Psoas muscle (tissue), 8 donors: ENCODE measurements at places on chromosomes 5 and 9. TPM values are rescaled to one million over a fixed set of nuclear protein-coding genes. Genes with fewer than 3 reads are reported as not detected.

Gene CXCL14
- polyA plus RNA-seq = 21.0 TPM

- peak; percentile 79 for DNase-seq
- H3K4me1 ChIP-seq = peaks cover 31% of the 10 kb centered on the region
- H3K4me3 ChIP-seq = peak overlapping the region; percentile 78
- H3K27ac ChIP-seq = peak overlapping the region; percentile 98
- H3K36me3 ChIP-seq = no peaks in the 10 kb centered on the region
These were observed 1.0 kb upstream of the RXRA start for GRCh38 chr9:134325096-134325812.

DNA sequence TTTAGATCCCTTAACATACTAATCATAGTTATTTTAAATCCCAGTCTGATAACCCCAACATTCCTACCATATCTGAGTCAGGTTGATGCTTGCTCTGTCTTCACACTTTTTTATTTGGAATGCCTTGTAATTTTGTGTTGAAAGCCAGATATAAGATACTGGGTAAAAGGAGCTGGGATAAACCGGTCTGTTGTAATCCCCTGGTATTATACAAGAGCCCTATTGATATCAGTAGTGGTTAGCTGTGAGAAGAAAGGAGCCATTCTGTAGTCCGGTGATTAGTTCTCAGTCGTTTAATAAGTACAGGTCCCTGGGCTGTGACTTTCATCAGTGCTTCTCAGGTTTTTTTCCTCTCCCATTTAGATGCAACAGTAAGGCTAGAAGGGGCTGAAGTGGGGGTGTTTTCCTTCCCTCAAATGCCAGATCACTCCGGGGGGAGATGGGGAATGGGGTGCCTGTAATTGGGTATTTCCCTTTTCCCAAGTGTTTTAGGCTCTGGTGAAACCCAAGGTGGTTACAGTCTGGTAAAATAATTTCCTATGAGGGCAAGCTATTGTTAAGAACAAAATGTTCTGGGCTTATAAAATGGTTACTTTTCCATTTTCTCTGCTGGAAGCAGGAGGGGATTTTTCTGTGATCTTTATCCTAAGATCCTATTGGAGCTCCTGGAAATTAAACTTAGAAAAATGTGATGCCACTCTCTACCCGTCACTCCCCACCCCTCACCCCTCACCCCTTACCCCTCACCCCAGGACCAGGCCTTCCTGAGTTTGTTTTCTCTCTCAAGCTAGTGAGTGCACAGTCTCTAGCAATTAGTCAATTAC, 72.7 kb downstream of the KCNN2 start:
- H3K4me1 ChIP-seq = no peaks in the 10 kb centered on the region
- H3K27me3 ChIP-seq = no peaks in the 10 kb centered on the region
- no peak overlapping the region for H3K27ac ChIP-seq
- no peaks in the 10 kb centered on the region for H3K36me3 ChIP-seq

Gene MEIKIN
- polyA plus RNA-seq = not detected

- H3K27me3 ChIP-seq = no peaks in the 10 kb centered on the region
- H3K36me3 ChIP-seq = no peaks in the 10 kb centered on the region
- no peak overlapping the region for H3K4me3 ChIP-seq
These were observed 18.7 kb upstream of the PSD2 start for GRCh38 chr5:139776861-139777260.

GRCh38 chr5:51556833-51557232, 173.6 kb downstream of the ISL1 start:
- no peaks in the 10 kb centered on the region for H3K4me1 ChIP-seq
- H3K4me3 ChIP-seq = no peak overlapping the region
- DNase-seq = no peak

Gene EPB41L4A
- polyA plus RNA-seq = 1.0 TPM

GRCh38 chr9:88258601-88259000, 120.3 kb upstream of the SPATA31C2 start:
- H3K36me3 ChIP-seq = no peaks in the 10 kb centered on the region
- H3K4me3 ChIP-seq = no peak overlapping the region
- no peaks in the 10 kb centered on the region for H3K27me3 ChIP-seq
- H3K27ac ChIP-seq = no peak overlapping the region
